ENCODE measurements at places on chromosomes 16 and 17.

DNA sequence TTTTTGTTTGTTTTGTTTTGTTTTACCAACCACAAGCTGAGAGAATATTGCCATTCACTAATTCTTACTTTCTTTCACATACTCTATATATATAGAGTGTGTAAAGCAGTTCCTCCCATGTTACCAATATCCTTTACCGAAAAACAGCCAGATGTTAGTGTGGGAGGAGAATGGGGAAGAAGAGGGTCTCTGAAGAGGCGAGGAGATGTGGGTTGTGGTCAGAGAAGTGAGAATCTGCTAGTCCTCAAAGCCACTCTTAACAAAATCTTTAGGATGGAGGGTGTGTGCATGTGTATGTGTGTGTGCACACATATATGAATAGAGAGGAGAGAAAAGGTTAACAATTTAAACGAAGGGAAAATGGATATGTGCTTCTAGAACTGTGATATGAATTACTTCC, 80.6 kb downstream of the TUBD1 start:
- DNase-seq = no peak

DNA sequence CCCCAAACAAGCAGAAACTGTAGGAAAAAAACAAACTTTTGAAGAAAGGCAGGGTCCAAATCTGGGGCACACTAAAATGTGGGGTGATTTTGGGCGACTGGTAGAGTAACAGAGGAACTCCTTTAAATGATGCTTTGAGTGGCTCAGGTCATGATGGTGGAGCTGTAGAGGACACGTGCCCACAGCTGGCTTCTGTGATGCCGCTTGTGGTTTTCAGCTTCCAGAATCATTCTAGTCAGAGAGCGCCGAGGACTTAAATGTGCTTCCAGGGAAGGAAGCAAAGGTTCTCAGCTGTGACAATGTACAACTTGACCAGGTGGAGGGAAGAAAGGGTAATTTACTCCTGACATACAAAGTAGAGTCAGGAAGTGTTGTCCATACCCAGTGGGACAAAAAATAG, 162.4 kb downstream of the LGALS9B start:
- no peak for DNase-seq

- DNase-seq = no peak
Observed at GRCh38 chr17:17480593-17481148, 3.9 kb downstream of the MED9 start.

DNA sequence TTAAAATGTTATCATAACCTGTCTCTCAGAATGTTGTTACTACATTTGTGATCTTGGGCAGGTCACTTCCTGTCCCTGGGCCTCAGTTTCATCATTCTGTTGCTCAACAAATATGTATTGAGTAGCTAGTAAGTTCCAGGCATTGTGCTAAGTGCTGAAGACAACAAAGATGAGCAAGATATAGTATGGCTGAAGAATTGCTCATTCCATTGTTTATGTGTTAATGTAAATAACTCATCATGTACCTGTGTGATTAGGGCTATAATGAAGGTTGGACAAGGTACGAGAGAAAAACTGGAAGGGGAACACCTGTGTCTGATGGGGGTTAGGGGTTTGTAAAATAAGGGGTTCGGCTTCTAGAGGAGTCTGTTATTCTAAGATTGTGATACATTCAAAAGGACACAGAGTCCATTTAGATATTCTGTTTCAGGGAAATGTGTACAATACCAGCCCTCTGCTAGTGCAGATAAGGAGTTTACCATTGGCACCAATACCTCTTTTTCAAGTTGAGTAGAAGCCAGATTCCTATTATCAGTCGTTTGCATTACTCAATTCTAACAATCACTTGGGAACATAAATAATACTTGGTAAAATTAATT, 20.0 kb downstream of the TUBG1 start:
- DNase-seq = no peak

DNA sequence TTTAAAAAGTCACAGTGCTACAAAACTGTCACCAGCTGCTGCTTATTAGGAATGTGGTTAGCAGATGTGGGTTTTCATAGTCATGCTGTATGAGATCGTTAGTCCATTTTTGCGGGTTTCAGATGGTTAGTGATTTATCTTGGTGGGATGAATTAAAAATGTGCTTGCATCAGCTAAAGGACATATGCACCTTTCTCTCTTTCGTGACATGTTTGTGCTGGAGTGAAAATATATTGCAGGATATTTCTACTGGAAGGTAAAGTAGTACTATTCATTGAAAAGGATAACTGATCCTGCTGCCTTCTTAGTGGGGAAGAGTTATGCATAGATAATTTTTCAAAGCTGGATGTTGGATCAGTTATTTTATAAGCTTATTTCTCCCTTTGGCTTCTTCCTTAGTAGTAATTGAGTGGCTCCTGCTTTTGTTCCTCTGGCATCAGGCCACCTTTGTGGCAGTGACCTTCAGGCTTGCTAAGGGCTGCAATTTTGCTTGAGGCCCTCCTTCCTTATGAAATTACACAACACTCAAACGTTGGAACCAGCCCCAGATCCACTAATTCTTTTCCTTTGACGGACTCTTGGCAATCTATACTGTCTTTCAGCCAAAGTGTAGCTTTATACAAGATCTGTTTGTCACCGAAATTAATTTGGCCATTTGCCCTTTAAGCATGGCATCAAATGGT, 7.5 kb upstream of the SNTB2 start:
- DNase-seq = peak; percentile 61

GRCh38 chr16:3983081-3983520, 102.6 kb upstream of the CREBBP start:
- peak; percentile 80 for DNase-seq

DNA sequence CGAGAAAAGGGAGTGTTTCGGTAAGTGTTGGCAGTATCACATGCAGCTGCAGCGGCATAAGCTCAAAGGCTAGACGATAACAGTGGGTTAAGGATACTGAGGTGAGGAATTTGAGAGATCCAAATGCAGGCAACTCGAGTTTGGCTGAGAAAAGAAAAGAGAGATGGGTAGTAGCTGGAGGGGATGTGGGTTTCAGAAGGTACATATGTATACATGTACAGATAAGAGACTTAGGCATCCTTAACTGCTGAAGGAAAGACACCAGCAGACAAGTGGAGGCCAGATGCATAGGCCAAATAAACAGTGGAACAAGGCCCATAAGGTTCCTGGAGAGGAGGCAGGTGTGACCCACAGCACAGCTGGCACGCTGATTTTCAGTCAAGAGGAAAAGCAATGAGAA, 86.6 kb upstream of the NETO2 start:
- no peak for DNase-seq

GRCh38 chr16:24191876-24192402, 64.2 kb upstream of the CACNG3 start:
- DNase-seq = no peak

DNA sequence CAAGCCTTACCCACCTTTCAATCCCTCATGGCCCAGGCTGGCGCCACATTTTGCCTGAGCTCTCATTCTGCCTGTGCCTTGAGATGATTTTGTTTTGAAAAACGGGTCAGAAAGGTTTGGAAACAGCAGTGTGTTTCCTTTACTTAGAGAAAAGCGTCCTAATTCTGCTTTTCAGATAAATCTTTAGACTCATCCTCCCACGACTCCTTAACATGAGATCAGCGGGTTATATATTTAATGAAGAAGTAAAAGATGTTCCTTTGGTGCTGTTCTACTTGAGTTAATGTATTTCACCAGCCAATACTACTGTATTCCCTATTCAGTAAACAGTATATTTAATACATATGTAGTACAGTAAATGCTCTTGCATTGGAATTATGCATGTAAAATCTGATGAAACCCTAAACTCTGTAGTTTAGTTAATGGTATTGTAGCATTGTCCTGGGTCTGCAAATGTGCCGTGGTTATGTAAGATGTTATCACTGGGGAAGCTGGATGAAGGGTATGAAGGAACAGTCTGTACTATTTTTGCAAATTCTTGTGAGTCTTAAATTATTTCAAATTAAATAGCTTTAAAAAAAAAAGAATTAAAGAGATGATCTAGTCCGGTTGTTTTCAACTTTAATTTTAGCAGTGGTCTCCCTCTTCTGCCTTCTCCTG, 199.4 kb upstream of the CACNG5 start:
- no peak for DNase-seq

- DNase-seq = no peak
Observed at GRCh38 chr17:72318131-72318530, 197.3 kb downstream of the SOX9 start.

DNA sequence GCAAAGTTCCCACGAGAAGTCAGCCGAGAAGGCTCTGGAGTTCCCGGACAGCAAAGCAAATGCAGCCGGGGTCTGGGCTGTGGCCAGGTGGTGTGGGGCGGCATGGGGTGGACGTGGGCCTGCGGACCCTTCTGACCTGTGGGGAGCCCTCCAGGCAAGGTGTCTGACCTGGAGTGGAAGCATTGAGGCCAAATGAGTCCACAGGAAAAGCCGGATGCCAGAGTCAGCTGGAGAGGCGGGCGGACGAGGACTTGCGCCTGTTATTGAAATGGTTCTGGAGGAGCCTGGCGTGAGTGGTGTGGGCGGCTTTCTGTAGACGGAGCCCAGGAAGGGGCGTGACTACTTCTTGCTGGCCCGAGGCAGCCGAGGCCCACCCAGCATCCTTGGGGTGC, 50.5 kb upstream of the ZNF750 start:
- no peak for DNase-seq

- DNase-seq = no peak
Observed at GRCh38 chr16:23836404-23837311, 875 bp downstream of the PRKCB start.

DNA sequence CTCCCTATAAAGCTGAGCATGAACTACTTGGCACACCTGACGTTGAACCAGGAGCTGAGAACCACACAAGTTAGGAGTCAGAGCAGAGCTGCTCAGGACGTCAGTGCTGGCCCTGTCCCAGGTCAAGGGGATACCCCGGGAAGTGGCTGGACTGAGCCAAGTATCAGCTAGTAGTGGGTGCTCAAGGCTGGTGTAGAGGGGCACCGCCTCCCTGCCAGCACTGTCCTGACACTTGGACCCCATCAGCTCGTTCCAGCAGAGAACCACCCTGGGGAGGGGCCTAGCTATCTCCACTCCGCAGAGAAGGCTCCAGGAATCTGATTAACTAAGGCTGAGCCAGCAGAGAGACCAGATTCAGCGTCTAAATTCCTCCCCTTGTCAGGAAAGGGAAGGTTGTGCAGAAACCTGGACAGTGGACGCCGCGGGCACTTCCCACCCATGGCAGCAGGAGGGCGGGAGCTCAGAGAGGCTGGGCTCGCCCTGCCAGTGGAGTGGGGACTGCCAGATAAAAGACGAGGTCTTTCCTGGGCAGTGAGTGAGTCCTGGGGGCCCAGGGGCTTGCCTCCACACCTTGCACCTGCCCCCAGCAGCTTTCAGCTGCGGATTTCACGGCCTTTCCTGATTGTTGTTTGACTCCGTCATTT, 21.0 kb downstream of the C16orf90 start:
- DNase-seq = no peak

GRCh38 chr17:72587773-72588511, 467.1 kb downstream of the SOX9 start:
- DNase-seq = peak; percentile 57

Data from AG08396 (cell line).